ENCODE measurements at places on chromosomes 13 and 19.
A peak's percentile ranks its signal among the peaks of the same experiment; 100 is the strongest.

DNA sequence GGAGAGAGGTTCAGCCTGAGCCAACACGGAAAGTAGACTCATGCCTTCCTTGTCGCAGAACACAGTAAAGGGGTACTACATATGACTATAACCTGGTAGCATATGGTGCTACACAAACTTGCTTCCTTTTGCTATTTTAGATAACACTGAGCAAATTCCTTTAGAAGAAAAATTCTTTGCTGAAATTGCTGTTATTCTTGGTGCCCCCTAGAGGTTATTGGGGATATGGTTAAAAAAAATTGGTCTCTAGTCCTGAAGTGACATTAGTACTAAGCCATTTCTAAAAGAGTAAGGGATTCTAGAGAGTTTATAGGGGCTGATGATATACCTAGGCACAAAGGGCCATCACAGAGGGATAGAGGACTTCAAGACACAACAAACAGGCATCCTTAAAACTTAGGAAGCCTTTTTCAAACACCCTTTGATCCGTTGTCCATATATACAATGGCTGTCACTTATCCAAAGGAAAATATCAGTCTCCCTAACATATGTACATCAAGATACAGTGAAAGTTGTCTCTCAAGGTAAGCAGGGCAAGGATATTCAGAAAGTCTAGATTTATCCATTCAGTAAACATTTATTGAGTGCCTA, 13.9 kb upstream of the HS6ST3 start:
- no peak for DNase-seq

DNA sequence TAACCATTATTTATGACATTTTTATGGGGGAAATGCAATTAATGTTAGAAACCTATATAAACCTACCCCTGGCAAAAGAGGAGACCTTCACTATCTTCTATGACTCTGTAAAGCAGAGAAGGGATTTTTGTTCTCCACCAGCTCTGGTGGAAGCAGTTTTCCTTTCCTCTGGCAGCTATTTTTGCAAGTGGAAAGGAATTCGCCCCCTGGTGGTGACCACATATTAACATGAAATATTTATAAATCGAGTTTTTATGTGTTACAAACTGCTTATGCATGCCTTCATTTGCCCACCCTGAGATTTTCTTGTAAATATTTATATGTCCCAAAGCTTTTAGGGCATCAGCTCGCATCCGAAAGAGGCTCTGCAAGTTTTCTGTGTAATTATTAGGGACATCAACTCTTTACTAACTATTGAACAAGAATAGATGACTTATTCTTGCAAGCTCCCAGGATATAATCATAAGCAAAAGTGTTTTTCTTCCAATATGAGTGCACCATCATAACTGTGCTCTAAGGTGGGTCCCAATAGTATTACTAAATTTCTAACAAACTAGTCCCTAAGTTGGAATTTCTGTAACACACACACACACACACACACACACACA, 62.4 kb downstream of the SERTM1 start:
- DNase-seq, result peak; percentile 52

DNA sequence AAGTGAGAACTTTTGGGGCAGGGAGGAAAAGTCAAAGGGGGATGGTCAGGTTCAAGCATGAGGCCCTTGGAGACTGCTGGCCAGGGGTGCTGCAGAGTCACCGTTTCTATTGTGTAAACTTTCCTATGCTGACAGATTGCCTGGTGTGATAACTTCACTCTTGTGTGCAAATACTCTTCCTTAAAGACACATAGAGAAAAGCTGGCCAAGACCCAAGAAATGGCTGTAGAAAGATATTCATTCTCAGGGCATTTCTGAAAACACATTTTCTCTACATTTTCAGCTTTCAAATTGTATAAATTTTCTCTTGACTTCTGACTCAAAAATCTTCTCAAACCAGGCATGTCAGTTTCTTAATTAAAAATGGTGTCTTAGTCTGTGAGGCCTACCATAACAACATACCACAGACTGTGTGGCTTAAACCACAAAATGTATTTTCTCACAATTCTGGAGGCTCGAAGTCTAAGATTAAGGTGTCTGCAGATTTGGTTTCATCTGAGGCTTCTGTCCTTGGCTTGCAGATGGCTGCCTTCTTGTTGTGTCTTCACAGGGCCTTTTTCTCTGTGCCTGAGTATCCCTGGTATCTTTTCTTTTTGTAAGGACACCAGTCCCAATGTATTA, 304.5 kb downstream of the KCNRG start:
- no peak for DNase-seq

DNA sequence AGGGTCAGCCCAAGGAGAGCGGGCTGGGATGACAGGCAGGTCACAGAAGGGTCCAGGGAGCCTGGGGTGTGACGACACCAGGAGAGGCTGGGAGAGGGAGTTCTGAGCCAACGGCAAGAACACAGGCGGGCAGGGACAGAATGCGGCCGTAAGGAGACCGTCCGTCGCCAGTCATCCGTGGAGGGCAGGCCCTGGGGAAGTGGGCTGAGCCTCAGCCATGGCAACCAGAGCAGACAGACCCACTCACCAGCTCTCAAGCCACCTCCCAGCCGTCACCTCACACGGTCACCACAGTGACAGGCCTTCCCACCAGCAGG, 3.7 kb upstream of the TMEM86B start:
- DNase-seq, result no peak

GRCh38 chr13:112715210-112715609, 25.4 kb downstream of the ATP11A start:
- no peak for DNase-seq

DNA sequence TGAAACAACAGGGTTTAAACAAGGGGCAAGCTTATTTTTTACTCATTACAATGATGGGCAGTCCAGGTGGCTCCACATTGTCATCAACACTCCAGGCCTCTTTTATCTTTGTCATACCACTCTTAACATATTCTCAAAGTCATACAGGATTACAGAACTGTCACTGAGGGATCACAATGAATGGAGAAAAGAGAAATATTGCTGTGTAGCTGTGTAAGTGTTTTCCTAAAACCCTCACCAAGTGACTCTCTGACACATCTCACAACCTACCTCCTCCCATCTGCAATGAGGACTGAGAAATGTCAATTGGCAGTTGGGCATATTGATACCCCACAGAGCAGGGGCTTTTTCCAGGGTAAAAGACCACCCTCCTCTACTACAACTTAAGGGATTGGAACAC, 562.1 kb downstream of the TBC1D4 start:
- no peak for DNase-seq

GRCh38 chr13:82688400-82688994, 1193.8 kb downstream of the SLITRK1 start:
- DNase-seq, result no peak

GRCh38 chr19:43820098-43820883, 6.8 kb upstream of the ZNF283 start:
- peak; percentile 39 for DNase-seq

DNA sequence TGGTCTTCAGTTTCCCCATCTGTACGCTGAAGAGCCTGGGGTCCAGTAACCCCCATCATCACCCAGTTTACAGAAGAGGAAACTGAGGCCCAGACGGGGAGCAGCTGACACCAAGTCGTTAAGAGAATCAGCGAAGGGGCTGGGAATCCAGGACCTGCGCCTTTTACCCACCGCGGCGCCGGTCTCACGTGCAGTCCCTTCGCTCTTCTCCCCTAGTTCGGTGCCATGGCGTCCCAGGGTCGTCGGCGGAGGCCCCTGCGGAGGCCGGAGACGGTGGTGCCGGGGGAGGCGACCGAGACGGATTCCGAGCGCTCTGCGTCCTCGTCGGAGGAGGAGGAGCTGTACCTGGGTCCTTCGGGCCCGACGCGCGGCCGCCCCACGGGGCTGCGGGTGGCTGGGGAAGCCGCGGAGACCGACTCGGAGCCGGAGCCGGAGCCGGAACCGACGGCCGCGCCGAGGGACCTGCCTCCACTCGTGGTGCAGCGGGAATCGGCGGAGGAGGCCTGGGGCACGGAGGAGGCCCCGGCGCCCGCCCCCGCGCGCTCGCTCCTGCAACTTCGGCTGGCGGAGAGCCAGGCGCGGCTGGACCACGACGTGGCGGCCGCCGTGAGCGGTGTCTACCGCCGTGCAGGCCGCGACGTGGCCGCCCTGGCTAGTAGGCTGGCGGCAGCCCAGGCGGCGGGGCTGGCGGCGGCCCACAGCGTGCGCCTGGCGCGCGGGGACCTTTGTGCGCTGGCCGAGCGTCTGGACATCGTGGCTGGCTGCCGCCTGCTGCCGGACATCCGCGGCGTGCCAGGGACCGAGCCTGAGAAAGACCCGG, 698 bp downstream of the BLOC1S3 start:
- peak; percentile 37 for DNase-seq

- peak; percentile 48 for DNase-seq
Observed at GRCh38 chr19:1471515-1472160, 7.4 kb downstream of the C19orf25 start.

GRCh38 chr13:113288880-113289279, 8.2 kb upstream of the LAMP1 start:
- DNase-seq, result no peak

GRCh38 chr13:110637747-110638146, 22.4 kb downstream of the NAXD start:
- no peak for DNase-seq

GRCh38 chr13:44331912-44332851, 41.4 kb upstream of the SERP2 start:
- DNase-seq, result no peak

GRCh38 chr19:42080764-42081375, 4.9 kb downstream of the ZNF574 start:
- DNase-seq, result no peak

DNA sequence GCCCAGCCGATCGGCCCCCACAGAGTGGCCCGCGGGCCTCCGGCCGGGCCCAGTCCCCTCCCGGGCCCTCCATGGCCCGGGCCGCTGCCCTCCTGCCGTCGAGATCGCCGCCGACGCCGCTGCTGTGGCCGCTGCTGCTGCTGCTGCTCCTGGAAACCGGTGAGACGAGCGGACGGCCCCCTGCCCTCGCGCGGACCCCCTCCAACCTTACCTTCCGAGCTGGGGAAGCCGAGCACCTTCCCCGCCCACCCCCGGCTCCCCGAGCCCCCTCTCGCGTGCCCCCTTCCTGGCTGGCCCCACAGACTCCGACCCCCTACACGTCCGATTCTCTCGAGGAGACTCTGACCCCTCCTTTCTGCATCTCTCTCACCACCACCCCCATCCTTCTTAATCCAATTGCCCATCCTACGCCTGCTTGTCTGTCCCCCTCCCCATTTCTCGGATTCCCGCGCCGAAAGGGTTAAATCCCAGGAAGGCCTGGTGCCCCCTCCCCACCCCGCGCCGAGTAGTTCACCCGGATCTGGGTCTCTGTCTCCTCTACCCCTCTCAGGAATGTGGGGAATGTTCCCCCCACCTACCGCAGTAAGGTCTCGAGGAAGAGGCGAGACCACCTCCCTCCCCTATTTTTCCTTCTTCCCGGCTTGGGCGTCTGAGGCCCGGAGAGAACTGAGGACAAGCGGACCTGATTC, 502 bp downstream of the NECTIN2 start:
- no peak for DNase-seq

DNA sequence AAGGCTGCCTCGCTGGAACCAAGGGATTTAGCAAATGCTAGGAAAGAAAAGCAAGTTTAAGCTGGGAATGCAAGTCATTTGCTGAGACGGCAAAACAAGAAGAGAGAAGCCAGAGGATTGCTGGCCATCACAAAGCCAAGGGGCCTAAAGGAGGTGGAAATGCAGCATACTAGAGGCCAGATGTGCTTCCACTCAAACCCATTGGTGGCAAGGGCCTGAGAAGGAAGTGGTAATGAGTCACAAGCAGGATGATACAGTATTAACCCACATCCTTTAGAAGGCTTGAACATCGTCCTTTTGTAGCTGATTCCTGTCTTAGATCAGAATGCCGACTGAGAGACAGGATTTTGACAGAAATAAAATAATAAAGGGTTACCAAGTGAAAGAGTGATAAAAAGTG, 68.2 kb downstream of the ITGBL1 start:
- DNase-seq, result peak; percentile 10

DNA sequence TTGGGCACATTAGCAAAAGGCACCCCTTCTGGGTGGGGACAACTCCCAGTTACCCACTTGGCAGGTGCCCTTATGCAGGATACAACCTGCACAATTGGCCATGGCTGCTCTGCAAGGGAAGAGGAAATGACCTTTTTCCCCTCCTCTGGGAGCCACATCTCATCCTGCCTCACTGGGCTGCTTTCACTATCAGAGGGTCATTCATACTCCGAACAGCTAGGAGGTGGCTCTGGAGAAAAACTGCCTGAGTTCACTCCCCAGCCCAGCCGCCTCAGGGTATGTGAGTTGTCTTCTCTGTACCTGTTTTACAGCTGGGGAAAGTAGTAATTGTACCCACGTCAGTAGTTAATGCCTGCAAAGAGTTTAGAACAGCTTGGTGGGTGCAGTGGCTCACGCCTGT, 7.1 kb upstream of the ACTN4 start:
- no peak for DNase-seq

- no peak for DNase-seq
Observed at GRCh38 chr19:4232614-4233281, 3.4 kb downstream of the EBI3 start.

DNA sequence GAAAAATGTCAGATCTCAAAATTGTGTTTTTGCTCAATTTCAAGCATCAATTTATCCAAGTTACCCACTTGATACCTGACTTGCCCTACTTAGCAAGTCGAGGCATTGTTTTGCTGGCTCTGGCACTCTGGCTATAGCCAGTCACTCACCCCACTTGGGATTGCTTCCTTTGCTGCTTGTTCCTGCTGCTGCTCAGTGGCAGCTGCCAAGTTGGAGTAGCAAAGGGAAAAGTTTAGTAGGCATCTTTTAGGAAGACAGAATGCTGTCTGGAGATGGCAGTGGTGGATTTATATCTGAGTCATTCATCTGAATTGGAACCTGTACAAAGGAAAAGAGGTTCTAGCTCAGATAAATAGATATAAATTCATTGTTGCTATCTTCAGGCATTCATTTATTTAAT, 41.2 kb downstream of the PCCA start:
- no peak for DNase-seq

DNA sequence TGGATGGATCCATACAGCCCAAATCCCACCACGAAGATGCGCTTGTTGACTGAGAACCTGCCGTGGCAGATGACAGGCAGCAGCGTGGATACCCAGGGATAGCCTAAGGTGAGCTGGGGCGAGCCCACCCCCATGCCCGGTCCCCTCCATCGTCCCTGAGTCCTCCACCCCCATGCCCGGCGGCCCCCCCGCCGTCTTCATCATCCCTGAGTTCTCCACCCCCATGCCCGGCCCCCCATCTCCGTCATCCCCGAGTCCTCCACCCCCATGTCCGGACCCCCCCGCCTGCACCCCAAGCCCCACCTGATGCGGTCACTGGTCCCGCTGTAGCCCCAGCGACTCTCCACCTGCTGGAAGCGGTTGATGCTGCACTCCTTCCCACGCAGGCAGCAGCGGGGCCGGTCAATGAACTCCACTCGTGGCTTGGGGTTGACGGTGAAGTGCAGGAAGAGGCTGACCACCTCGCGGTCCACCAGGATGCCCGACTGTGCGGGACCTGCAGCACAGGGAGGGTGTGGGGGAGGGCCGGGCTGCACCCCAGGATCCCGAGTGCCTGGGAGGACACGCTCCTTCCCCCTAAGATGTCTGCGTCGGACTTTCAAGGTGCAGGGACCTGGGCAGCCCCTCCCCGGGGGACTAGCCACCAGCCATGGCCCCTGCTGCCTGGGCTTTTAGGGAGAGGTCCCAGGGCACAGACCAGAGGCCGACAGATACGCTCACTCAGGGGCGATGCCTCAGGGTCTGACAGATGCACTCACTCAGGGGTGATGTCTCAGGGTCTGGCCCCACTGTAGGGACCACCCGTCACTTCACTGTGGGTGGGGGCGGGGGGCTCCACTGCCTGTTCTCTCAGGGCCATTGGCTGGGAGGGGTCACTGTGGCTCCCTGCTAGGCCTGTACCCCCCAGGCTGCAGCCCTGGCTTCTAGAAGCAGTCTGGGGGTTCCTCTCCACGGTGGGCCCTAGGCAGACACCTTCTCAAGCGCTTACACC, 28.0 kb downstream of the BTBD2 start:
- no peak for DNase-seq
